Prostate gland (tissue), 2 donors: ENCODE measurements at places on chromosomes 12 and 14. TPM values are rescaled to one million over a fixed set of nuclear protein-coding genes. Genes with fewer than 3 reads are reported as not detected.

PLEKHD1 gene
- total RNA-seq: 0.27 TPM

- H3K4me3 ChIP-seq: no peak overlapping the region
- no peak overlapping the region for H3K27ac ChIP-seq
These were observed 73.5 kb upstream of the GPHB5 start for GRCh38 chr14:63392236-63392635.

DNA sequence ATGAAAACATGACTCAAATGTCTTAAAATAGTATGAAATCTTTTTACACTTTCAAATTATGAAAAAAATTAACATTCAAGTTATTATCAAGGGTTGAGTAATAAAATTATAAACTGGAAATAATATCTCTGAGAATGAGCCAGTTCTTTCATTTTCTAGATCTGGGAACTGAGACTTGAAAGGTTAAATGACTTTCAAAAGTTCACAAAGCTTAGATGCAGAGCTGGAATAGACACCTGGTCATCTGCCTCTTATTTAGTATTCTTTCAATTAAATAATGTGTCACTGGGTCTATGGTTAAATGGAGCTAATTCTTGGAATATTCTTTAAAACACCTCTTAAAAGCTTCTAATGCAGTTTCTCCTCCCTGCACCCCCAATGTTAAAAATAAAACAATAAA is 86.6 kb downstream of the CDK17 start:
- no peaks in the 10 kb centered on the region for H3K27me3 ChIP-seq
- no peaks in the 10 kb centered on the region for H3K4me1 ChIP-seq
- no peaks in the 10 kb centered on the region for H3K36me3 ChIP-seq

DNA sequence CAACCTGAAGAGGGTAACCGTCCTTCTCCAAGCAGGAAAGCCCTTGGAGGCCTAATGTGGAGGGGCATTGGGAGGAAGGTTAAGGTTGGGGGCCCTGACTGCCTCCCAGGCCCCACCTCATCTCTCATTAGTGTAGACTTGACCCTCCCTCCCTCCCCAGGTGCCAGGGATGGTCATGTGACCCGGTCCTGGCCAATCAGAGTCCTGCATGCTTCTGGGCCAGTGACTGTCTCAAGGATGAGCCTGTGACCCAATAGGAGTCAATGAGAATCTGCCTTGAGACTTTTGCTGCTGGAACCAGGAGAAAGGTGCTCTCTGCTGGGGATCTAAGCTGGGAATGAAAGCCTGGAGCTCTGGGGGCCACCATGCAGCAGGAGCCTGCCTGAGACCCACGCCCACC is 70.8 kb downstream of the NCOR2 start:
- H3K4me1 ChIP-seq: peaks cover 28% of the 10 kb centered on the region
- no peaks in the 10 kb centered on the region for H3K36me3 ChIP-seq
- no peak for DNase-seq
- no peak overlapping the region for H3K4me3 ChIP-seq

- H3K4me1 ChIP-seq: no peaks in the 10 kb centered on the region
- no peak overlapping the region for H3K4me3 ChIP-seq
- no peak overlapping the region for H3K27ac ChIP-seq
- no peaks in the 10 kb centered on the region for H3K27me3 ChIP-seq
- DNase-seq: no peak
- H3K36me3 ChIP-seq: no peaks in the 10 kb centered on the region
These were observed 56.3 kb upstream of the PSMA6 start for GRCh38 chr14:35235840-35236239.

DNA sequence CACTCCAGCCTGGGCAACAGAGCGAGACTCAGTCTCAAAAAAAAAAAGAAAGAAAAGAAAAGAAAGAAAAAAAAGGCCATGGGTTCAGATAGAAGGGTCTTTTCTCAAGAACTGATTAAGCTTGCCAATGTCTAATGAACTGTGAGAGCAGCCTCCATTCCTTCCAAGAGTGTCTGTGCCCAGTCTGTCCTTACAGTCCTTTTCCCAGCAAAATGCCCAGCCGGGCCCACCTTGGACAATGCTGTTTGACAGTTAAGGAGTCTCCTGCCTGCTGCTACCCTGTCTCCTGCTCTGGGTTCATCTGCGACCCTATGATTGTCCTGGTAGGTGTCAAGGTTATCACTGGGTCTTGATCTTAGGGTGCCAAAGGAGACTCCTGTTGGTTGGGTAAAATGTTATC is 21.4 kb downstream of the SYNE3 start:
- H3K36me3 ChIP-seq: no peaks in the 10 kb centered on the region
- H3K4me3 ChIP-seq: no peak overlapping the region
- DNase-seq: no peak
- H3K4me1 ChIP-seq: peaks cover 6% of the 10 kb centered on the region
